ENCODE measurements at places on chromosomes 13 and 19.

DNA sequence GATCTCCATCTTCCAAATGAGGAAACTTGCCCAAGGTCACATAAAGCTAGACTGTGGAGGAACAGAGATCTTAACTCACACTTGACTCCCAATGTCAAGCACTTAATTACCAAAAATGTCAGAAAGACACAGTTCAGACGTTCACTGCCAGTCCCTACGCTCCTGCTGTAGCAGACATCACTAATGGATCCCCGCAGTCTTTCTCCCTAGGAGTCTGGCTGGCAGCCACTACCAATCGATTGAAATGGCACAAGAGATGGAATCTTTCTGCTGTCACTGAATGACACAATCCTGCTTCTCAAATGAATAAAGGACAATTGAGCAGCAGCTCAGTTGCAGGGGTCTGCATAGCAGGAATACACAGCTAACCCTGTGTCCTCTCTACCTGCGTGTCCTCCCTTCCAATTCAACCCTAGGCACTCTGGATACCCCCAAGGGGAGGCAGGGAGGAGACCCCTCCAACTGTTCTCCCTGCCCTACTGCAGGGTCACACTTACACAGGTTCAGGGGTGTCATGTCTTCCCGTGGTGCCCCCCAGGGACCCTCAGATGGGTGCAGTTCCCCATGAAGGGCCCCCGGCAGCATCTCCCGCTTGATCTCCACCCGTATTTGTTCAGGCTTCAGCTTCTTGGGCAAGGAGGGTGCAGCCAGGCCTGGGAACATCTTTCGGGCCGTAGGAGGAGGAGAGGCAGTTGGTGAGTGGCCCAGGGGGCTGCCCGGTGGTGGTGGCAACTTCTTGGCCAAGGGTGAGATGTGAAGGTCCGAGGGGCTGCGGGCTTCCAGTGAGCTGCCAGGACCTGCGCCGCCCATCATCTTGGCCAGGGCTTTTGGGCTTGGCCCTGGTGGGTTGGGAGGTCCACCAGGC, 7.9 kb upstream of the AKAP8L start:
- DNase-seq: no peak

DNA sequence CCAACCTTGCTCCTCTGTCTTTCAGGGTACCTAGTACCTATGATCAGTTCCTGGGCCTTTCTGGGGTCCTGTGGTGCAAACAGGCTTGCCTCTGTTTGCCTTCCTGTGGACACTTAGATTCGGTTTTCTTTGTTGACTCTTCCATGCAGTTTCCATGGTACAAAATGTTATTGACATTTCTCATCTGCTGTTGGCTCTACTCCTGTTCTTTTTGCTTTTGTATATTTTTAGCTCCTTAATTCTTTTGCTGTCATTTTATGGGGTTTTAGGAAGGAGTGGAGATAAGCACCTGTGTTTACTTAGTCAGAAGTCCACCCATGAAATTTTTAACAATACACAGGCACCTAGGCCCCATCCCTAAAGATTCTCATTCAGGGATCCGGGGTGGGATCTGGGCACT, 20.5 kb upstream of the CNMD start:
- no peak for DNase-seq

- DNase-seq: peak; percentile 93
Measured at GRCh38 chr13:51643105-51643881, 59.0 kb downstream of the WDFY2 start.

DNA sequence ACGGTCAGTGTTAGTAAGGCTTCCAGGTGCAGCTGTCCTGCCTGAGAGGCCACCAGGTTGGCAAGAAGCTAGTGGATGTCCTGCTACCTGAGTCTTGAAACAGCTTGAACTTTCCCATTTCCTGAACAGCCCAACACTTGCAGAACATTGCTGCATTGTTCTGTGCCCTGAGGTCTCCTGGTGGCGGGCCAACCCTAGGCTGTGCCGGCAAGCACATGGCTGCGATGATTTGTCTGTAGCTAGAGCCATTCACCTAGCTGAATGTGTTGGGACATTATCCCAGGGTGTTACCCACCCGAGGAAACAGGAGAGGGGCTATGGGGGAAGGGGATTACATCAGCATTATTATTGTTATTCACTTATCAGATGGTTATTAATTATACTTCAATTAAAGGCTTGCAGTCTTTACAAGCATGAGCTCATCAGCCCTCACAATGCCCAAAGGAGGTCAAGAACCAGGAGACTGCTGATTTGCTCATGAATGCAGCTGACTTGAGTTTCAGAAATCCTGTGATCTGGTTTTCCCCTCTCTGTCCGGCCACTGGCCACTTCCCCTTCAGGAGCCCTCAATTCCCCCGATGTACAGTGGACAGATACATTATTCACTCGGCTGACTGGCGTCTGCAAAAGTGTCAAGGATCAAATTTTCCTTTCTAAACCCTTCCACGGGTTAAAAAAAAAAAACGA, 187.6 kb upstream of the TSC22D1 start:
- no peak for DNase-seq

- no peak for DNase-seq
Measured at GRCh38 chr19:42528354-42529247, at the start of gene CEACAM1. Gene CEACAM1, minus strand, starts transcription at chr19:42528481. Its CDS starts 107 bp downstream, at chr19:42528374.
